ENCODE measurements at places on chromosomes 5 and 9.
A peak's percentile ranks its signal among the peaks of the same experiment; 100 is the strongest.

GRCh38 chr9:89621031-89621430 lies 16.2 kb downstream of the GADD45G start:
- DNase-seq: no peak

GRCh38 chr9:33852216-33852826 lies 35.4 kb downstream of the UBE2R2 start:
- peak; percentile 12 for DNase-seq

GRCh38 chr9:94611638-94612068 lies 18.0 kb upstream of the FBP2 start:
- no peak for DNase-seq

- no peak for DNase-seq
These were observed 1045.3 kb downstream of the TLE1 start for GRCh38 chr9:80644044-80644443.

- DNase-seq: no peak
These were observed 3.3 kb downstream of the PTGES start for GRCh38 chr9:129749575-129749974.

DNA sequence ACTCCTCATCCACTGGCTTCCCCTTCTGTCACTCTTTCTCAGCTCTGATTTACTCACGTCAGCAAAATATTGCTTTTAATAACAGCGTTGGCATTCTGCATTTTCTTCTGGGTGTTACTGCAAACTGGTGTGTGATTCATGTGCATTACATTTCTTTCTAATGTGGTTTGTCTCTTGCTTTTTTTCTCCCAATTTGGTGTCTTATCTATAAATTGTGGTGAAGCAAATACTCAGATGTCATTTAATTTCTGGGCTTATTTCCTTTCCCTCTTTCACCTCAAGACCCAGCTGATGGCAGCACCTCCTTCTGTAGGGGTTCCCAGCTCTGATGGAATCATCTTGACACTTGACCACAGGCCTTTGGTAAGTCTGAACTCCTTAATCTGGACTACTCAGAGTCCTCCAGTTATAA lies 180.7 kb upstream of the ZNF618 start:
- no peak for DNase-seq

DNA sequence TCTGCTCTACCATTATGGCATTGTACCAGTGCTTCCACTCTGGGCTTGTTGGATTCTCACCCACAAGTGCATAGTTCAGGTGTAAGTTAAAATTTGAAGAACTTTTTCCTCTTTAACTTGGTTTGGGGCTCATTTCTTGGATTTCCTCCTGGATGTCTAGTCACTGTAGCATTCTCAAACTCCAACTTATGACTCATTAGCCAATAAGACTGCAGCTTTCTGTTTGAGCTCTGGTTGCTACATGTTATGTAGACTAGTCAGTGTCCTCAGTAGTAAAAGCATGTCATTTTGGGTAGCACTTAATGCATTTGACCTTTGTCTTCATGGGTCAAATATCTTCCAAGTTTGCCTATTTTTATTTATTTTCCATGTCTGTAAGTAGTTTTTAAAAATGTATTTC lies 790.8 kb downstream of the BRINP1 start:
- DNase-seq: no peak

GRCh38 chr5:158313733-158314464 lies 455.0 kb upstream of the CLINT1 start:
- DNase-seq: no peak

DNA sequence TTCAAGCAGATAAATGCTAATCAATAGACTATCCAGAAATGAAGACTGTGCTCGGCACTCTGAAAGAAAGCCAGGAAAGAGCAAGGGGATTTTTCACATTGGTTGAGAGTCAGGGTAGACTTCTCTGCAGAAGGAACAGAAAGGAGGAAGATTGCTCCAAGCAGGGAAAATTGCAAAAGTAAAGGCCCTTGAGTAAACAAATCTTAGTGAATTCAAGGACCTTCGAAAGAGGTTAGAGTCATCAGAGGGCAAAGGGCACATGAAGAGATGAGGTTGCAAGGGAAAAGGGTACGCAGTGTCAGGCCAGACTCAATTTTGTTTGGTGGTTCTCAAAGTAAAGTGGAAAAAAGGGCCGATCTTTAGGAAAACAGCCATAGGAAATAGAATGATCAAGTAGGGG lies 157.6 kb upstream of the RAI14 start:
- no peak for DNase-seq
